NCI-H1092 (cell line): ENCODE measurements at places on chromosomes 4 and X.

GRCh38 chrX:71253253-71254091 lies 468 bp downstream of the ZMYM3 start:
- DNase-seq = peak; percentile 21

DNA sequence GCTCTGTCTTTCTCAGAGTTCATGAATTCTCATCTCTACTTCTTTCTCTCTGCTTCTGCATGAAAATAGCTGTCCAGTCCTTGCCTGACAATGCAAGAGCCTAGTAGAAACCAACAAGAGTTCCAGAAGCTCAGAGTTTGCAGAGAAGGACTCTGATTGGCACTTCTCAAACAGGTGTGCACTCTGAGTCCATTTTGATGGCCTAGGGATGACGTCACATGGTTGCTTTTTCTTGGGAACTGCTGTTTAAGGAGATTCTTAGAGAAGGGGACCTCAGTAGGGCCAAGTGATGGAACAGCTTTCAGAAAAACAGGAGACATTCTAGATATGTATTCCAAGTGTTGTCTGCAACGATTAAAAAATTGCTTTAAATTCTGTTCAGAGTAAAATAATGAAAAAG lies 56.8 kb downstream of the HMGB2 start:
- DNase-seq = no peak

DNA sequence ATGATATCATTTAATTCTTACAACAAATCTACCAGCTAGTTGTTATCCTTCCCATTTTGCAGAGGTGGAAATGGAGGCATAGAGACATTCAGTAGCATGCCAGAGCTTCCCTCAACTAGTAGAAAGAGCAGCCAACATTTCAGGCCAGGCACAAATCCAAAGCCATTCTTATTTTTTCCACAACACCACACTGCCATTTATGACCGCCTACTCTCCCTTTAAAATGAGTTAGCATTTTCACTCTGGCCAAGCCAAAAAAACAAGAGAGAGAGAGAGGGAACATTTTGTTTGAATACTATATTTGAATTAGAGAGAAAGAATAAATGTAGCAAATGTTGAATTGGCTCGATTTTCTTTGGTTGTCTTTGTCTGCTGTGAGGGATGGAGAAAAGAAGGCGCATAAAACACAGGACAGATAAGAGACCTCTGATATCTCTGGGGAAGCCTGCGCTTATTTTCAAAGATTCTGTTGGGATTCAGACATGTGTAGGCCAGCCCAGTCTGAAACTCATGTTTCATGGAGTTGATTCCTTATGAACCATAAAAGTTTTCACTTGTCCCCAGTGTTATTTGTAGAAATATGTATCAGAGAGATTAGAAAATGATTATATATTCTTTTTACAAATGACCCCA lies 265.7 kb downstream of the RAB28 start:
- no peak for DNase-seq

- no peak for DNase-seq
Measured at GRCh38 chrX:68177542-68177941, 255.8 kb downstream of the OPHN1 start.

DNA sequence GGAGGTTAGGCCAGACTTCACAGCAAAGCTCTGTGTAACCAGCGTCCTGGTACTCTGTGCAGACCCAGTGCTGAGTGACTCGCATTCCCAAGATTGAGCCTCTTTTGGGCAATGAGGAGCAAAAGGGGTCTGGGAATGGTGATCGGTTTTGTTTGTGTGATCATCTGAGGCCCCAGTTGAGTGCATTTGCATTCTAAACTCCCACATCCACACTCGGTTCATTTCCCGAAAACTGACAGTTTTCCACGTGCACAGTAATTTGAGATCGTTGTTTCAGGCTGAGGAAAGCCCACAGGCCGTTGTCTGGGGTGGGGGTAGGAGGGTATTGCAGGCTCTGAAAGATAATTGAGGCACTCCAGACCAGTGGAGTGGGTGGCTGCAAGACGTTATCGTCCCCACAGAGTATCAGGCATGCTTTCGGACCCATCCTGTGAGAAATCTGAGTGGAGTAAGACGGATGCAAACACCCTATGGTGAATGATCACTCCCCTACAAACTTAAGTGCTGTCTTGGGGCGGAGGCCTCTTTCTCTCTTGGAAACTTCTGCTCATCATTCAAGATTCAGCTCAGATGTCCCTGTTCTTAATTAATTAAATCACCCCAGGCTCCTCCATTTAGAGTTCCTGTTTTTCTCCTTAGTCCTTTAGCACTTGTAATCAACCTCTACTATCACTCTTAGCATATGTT lies 96.1 kb downstream of the AFF1 start:
- DNase-seq = no peak

GRCh38 chrX:38850807-38851544 lies 49.7 kb downstream of the MID1IP1 start:
- no peak for DNase-seq

DNA sequence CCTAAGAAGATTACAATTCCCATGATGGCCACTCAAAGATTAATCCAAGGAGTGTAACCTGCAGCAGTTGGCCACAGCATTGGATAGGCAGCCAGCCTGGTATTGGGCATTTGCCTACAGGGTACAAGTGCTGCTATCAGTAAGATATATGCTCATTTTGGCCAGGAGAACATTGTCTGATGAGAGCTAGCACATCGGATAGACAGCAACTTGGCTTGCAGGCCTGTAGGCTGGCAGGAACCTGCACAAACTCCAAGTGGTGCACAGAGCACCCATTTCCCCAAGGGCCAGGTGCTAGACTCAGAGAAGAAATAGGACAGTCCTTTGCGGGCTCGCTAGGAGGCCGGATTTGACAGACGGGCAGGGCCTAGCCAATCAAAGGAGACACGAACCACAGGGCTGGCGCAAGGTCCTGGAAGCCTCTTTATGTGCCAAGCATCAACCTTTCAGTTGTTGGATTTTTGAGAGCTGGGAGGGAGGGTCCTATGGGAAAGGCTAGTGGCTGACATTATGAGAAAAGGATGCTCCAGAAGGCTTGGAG lies 11.7 kb upstream of the AP1AR start:
- DNase-seq = no peak

- DNase-seq = no peak
Measured at GRCh38 chrX:57329008-57329407, 42.5 kb downstream of the FAAH2 start.

DNA sequence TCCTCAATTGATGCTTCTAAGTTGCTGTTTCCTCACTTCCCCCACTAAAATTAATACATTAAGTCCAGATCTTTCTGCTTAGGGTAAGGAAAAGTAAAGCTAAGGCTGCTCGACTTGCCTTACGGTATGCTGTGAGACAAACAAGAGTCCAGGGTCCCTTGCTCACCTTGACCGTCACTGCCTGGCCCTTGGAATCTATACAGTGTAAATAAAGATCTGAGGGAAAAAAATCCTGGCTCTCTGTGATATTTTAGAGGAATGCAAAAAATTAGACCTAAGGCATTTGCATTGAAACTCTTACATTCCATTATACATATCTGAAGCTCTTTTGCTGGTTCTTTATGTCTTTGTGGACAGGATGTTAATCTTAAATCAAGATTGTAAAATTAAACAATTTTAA lies 129.6 kb upstream of the HCCS start:
- DNase-seq = no peak

GRCh38 chrX:53317365-53318069 lies 36.1 kb upstream of the IQSEC2 start:
- peak; percentile 32 for DNase-seq

- DNase-seq = no peak
Measured at GRCh38 chrX:12319003-12319519, 180.8 kb downstream of the FRMPD4 start.

GRCh38 chrX:135489542-135489941 lies 30.9 kb upstream of the INTS6L start:
- DNase-seq = no peak

- DNase-seq = peak; percentile 82
Measured at GRCh38 chr4:159102622-159103383, at the start of gene RAPGEF2. RAPGEF2 (plus strand) TSS chr4:159103079; CDS start chr4:159104163, 1,084 bp downstream.

DNA sequence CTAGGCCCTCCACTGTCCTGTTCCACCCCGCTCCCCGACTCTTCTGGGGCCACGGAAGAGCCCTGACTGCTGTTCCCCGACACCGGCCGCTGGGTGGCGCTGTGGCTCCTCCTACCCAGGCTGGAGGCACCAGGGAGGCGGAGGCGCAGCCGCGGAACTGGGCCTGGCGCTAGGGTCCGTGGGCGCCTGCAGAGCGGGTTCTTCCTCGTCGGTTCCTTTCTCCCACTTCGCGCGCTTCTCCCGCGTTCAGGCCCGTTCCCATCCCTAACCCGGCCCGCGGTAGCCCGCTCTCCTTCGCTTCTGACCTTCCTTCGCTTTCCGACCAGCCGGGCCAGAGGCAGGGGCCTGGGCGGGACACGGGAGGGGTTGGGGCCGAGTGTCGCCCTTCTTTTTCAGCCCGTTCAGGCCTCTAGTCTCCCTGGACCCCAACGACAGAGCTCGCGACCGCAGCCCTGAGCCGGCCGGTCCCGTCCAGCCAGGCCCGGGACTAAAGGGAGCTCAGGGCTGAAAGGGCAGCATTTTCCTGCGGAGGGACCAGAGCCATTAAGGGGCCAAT lies 34.3 kb downstream of the NALF2 start:
- no peak for DNase-seq

GRCh38 chr4:40301603-40302002 lies 33.5 kb upstream of the CHRNA9 start:
- DNase-seq = no peak

DNA sequence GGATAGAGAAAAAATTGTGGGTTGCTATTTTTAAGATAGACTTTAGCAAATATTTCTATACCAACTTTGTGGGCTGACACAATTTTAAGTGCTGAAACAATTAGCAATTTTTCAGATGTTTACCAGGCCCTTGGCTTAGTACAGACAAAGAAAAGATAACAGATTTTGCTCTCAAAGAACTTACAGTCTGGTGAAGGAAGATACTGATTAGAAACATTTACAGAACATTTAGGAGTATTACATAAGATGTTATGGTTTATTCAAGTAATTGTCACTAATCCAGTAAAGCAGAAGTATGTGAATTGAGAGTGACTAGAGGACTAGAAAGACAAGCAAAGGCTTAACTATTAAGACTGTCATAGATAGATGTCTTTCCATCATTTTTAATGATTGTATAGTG lies 35.3 kb upstream of the NDUFC1 start:
- no peak for DNase-seq

GRCh38 chr4:7144374-7145290 lies 47.7 kb upstream of the SORCS2 start:
- no peak for DNase-seq

DNA sequence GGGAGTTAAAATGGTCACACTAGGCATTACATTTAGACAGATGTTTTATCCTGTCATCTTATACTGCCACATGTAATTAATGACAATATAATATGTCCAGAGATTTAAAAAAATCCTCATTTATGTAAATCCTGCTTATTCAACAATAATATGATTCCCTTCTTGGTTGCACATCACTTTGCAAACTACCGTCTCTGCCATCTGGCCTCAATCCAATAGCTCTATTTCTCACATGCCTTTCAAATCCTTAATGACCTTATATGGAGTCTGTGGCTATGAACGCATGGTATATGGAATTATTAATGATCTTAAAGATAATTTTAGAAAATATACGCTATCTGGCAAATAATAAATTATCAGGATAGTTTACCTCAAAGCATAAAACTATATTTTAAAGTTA lies 144.5 kb downstream of the NPNT start:
- DNase-seq = no peak
